ENCODE measurements at places on chromosomes 13 and 19.

DNA sequence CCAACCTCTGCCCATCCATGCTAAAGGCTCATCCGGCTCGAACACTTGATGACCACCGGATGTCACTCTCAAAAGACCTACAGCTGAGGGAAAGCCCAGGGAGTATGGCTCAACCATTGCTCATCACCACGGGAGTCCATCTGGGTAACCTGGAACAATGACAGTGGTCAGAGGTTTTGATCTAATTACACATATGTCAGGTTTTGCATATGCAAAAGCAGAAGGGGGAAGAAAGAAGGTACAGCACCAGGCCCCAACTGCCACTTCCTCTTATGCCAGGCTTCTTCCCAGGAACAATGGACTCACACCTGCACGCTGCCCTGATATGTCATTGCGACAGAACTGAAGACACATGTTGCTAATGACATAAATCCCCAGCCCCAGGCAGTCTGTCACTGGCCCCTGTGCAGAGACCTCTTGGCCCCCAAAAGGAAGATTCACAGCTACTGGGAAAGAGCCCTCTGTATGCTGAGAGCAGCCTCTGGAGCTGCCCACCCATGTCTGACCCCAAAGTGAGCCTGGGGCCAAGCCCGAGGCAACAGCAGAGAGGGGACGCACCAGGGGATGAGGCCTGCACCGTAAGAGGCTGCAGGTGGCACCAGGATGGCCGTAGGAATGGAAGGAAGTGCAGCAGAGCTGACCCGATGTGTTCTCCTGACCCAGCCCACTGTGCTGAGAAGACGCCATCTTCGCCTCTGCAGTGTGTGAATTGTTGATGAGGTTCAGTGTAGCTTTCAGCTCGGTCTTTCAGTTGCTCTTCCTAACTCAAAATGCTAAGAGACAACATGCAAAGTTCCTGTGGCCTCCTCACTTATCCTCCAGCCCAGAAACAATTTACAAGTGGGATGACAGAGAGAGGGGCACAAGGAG, 26.3 kb downstream of the EPS15L1 start:
- DNase-seq, result no peak
- peaks cover 20% of the 10 kb centered on the region for H3K36me3 ChIP-seq
- peak overlapping the region; percentile 9 for H3K27ac ChIP-seq
- H3K4me3 ChIP-seq, result no peak overlapping the region

DNA sequence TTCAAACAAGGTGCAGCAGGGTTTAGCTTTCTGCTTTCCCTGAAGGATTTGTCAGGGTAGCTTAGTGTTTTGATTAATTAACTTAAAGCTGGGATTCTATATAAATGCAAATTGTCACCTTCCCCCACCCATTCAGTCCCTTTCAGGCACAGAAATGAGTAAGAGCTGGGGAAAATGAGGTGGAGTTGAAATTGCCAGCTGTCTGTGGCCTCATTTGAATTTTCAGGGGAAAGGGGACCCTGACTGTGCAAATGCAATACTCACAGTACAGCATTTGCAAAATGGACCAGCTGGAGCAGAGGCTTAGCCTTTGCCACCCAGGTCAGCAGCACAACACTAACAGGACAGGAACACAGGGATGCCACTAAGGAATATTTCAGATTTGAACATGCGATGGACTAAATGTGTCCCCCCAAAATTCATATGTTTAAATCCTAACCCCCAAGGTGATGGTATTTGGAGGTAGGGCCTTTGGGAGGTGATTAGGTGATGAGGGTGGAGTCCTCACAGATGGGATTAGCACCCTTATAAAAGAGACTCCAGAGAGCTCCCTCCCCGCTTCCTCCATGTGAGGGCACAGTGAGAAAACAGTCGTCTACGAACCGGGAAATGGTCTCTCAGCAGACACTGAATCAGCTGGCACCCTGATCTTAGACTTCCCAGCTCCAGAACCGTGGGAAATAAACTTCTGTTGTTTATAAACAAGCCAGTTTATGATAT, 59.5 kb upstream of the CYSLTR2 start:
- DNase-seq, result no peak
- no peaks in the 10 kb centered on the region for H3K4me1 ChIP-seq
- H3K27ac ChIP-seq, result no peak overlapping the region
- peaks cover 6% of the 10 kb centered on the region for H3K27me3 ChIP-seq
- no peak overlapping the region for H3K4me3 ChIP-seq

DNA sequence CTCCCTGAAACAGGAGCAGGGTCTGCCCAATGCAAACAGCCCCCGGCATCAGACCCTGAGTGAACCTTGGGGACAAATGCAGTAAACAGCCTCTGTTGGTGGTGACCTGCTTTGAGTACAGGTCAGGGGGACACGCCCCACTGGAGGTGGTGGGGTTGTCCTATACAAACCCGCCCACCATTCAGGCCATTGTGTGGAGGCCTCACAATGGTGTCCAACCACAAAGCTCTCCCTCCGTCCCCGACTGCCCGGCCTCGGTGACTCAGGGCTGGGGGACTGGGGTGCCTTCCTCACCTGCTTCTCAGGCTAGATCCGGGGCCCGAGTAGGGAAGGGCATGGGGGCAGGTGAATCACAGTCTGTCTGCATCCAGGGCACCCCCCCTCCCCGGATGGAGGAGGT, 1.5 kb downstream of the MUC16 start:
- H3K4me3 ChIP-seq, result no peak overlapping the region
- no peaks in the 10 kb centered on the region for H3K27me3 ChIP-seq
- H3K4me1 ChIP-seq, result no peaks in the 10 kb centered on the region
- no peak overlapping the region for H3K27ac ChIP-seq
- no peak for DNase-seq

GRCh38 chr19:647566-648284, 8.0 kb downstream of the FGF22 start:
- H3K27ac ChIP-seq, result no peak overlapping the region
- no peaks in the 10 kb centered on the region for H3K4me1 ChIP-seq
- H3K4me3 ChIP-seq, result no peak overlapping the region
- no peak for DNase-seq
- no peaks in the 10 kb centered on the region for H3K27me3 ChIP-seq
- H3K36me3 ChIP-seq, result peaks cover 23% of the 10 kb centered on the region

GRCh38 chr13:113157206-113157928, 1.1 kb upstream of the PROZ start:
- H3K27ac ChIP-seq, result no peak overlapping the region
- peaks cover 24% of the 10 kb centered on the region for H3K4me1 ChIP-seq
- H3K36me3 ChIP-seq, result peaks cover 9% of the 10 kb centered on the region
- peaks cover 10% of the 10 kb centered on the region for H3K27me3 ChIP-seq
- DNase-seq, result no peak

DNA sequence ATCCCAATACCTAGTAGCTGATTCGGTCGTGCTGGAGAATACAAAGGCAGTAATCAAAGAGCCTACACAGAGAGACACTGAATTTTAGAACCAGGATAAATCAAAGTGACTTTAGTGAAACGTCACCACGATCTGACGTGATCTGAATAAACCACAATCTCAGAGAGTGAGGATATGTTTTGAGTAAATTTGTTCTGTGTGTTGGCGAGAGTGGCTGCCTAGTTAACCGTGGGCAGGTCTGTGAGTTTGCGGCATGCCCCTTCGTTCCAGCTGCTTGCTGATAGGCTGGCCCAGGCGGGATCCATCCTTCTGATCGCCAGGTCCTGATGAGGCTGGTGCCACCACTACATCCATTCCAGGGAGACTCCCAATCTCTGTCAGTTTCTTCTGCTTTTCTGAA, 40.4 kb downstream of the LRCH1 start:
- H3K27ac ChIP-seq, result peak overlapping the region; percentile 5
- peaks cover 56% of the 10 kb centered on the region for H3K4me1 ChIP-seq
- peaks cover 3% of the 10 kb centered on the region for H3K36me3 ChIP-seq
- peak; percentile 84 for DNase-seq

- no peak overlapping the region for H3K27ac ChIP-seq
- peaks cover 27% of the 10 kb centered on the region for H3K4me1 ChIP-seq
- H3K4me3 ChIP-seq, result no peak overlapping the region
- no peak for DNase-seq
- H3K36me3 ChIP-seq, result peaks cover 23% of the 10 kb centered on the region
Observed at GRCh38 chr19:4365791-4366665, 22.7 kb downstream of the MPND start.

GRCh38 chr19:28940751-28941500, 272.0 kb downstream of the UQCRFS1 start:
- no peak overlapping the region for H3K27ac ChIP-seq
- DNase-seq, result no peak
- no peak overlapping the region for H3K4me3 ChIP-seq
- no peaks in the 10 kb centered on the region for H3K4me1 ChIP-seq
- H3K36me3 ChIP-seq, result no peaks in the 10 kb centered on the region

DNA sequence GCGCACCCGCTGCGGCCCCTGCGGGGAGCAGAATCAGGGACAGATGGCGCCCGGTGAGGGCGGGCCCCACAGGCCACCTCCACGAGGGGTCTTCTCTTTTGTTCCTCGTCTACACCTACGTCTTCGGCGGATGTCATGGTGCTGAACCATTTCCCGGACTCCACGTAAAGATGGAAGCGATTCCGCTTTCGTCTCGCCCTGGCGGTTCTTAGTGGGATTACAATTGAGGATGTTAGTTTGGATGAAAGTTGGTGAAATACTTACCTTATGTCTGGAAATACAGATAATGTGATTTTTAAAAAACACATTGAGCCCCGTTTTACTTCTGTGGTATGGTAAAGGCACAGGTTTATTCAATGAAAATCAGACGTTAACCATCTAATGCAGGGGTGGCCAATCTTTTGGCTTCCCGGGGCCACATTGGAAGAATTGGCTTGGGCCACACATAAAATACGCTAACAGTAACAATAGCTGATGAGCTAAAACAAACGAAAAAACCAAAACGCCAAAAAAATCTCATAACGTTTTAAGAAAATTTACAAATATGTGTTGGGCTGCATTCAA, 1.4 kb upstream of the ZMYM5 start:
- peak overlapping the region; percentile 92 for H3K4me3 ChIP-seq
- peaks cover 15% of the 10 kb centered on the region for H3K36me3 ChIP-seq
- peak overlapping the region; percentile 93 for H3K27ac ChIP-seq
- H3K4me1 ChIP-seq, result peaks cover 32% of the 10 kb centered on the region

DNA sequence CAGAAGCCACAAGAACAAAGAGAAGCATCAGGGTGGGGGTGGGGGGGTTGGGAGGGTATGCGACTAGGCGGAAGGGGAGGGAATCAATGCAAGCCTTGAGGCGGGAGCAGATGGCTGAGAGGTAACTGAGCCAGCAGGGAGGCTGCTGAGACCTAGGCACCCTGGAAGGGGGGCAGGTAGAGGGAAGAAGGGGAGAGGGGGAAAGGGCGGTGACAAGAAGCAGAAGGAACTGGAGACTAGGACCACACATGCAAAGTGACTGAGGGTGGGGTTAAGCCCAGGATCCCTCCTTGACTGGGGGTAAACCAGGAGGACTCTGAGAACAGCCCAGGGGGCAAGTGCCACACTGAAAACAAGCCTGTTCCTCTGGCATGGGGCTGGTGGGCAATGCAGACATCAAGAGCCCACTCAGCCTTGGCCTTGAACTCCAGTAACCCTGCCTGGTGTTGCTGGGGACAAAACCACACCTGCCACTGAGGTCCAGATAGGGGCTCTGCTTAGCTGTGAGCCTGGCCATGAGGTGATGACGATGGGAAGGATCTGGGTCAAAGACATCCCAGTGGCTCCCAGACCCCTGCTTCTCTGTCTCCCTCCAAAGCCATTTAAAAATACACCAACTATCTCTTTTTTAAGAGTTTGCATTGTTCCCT, 20.3 kb downstream of the OPA3 start:
- no peak overlapping the region for H3K4me3 ChIP-seq
- no peak overlapping the region for H3K27ac ChIP-seq
- DNase-seq, result no peak
- no peaks in the 10 kb centered on the region for H3K27me3 ChIP-seq
- H3K4me1 ChIP-seq, result peaks cover 10% of the 10 kb centered on the region
- H3K36me3 ChIP-seq, result peaks cover 2% of the 10 kb centered on the region

DNA sequence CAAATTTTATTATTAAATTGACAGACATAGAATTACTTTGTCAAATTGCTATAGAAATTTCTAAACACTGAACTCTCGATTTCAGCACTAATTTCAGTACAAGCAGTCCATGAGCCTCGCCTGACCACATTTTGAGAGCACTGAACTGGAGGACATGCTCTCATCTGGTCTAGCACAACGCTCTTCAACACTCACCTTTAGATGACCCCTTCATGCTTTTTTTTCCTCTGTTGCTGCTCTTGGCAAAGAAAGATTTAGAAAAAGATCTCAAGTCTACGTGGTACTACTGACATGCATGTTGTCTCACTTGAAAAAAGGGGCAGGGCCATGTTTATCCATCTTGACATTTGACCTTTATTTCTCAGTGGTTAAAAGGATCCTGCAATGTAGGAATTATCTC, 981.5 kb downstream of the DIAPH3 start:
- DNase-seq, result no peak
- H3K4me1 ChIP-seq, result no peaks in the 10 kb centered on the region
- no peak overlapping the region for H3K27ac ChIP-seq
- no peaks in the 10 kb centered on the region for H3K27me3 ChIP-seq
- no peak overlapping the region for H3K4me3 ChIP-seq
- H3K36me3 ChIP-seq, result no peaks in the 10 kb centered on the region

DNA sequence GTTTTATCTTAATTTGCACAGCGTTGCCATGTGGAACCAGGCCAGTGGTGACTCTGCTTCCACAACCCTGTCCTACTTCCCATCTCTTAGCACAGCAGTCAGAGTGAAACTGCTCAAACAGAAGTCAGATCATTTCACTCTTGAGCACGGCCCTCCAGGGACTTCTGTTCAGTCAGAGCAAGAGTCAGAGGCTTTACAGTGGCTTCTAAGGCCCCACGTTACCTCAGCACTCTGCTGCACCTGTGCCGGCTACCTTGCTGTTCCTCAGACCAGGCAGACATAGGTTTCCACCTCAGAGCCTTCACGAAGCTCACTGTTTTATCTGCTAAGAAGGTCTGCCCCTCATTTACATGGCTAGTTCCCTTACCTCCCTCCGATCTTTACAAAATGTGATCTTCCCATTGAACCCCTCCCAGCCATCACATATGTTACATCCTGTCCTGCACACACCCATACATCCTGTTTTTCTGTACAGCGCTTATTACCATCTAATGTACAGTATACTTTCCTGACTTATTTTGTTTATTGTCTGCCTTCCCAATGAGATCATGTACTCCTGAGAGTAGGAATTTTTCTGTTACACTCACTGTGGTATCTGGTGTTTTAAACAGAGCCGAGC, 41.6 kb downstream of the TM9SF2 start:
- H3K4me3 ChIP-seq, result peak overlapping the region; percentile 39
- peaks cover 30% of the 10 kb centered on the region for H3K4me1 ChIP-seq
- no peaks in the 10 kb centered on the region for H3K27me3 ChIP-seq

DNA sequence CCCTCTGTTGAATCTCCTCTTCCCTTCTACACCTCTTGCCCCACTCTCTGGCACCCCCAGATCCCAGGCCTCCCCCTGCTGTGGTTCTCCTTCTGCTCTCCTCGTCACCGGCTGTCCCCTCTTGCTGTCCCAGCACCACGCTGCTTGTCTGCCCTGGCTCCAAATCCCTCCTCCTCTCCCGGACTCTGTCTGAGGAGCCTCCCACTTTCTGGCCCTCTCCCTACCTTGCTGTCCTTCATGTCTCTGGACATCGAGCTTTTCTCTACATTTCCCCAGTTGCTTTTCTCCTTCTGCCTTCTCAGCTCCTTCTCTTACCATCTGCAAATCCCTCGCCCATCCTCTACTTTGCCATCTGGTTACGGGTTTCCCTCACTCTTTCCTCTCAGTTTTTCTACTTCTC, 1.2 kb downstream of the ZNF347 start:
- DNase-seq, result no peak
- H3K27ac ChIP-seq, result peak overlapping the region; percentile 26
- peak overlapping the region; percentile 87 for H3K4me3 ChIP-seq
- peaks cover 47% of the 10 kb centered on the region for H3K36me3 ChIP-seq
- peaks cover 12% of the 10 kb centered on the region for H3K4me1 ChIP-seq
- H3K27me3 ChIP-seq, result no peaks in the 10 kb centered on the region

GRCh38 chr13:109750221-109750775, 36.1 kb downstream of the IRS2 start:
- no peak overlapping the region for H3K4me3 ChIP-seq
- H3K36me3 ChIP-seq, result no peaks in the 10 kb centered on the region
- H3K4me1 ChIP-seq, result no peaks in the 10 kb centered on the region
- no peak overlapping the region for H3K27ac ChIP-seq
